ENCODE measurements at places on chromosomes 5 and 9.
A peak's percentile ranks its signal among the peaks of the same experiment; 100 is the strongest.

GRCh38 chr9:98236901-98237487 is 18.5 kb downstream of the TBC1D2 start:
- no peak for DNase-seq

- DNase-seq, result no peak
Observed at GRCh38 chr5:123093601-123094236, 4.7 kb downstream of the PRDM6 start.

GRCh38 chr5:113178073-113178779 is 201.6 kb downstream of the DCP2 start:
- DNase-seq, result no peak

GRCh38 chr5:127088251-127088650 is 14.9 kb upstream of the C5orf63 start:
- no peak for DNase-seq

DNA sequence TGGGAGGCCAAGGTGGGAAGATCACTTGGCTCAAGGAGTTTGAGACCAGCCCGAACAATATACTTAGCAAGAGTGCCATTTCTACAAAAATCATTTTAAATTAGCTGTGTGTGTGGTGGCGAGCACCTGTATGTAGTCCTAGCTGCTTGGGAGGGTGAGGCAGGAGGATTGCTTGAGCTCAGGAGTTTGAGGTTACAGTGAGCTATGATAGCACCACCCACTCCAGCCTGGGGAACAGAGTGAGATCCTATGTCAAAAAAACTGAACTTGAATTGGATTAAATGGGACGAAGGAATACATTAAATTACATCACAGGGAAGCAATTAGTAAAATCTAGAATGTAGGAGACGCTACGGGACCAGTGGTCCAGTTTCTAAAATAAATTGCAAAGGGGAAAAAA is 6.4 kb upstream of the ETF1 start:
- DNase-seq, result no peak

GRCh38 chr5:58240322-58240721 is 219.6 kb downstream of the PLK2 start:
- no peak for DNase-seq

DNA sequence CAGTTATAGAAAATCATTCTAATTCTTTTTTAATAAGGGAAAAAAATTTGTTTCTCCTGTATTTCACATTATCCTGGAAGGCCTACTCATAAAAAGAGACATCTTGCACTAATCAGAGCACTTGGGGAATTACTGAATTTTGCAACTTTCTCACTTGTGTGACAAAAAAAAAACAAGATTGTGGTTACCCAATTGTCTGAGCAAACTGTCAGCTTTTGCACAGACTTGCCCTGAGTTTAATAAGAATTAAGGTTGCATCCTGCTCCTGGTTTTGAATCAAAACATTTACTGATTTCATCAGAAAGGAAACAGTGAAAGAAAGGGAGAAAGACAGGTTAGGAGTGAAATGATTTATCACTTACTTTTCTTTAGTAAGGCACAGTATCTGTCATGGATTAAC is 10.6 kb upstream of the SH3RF2 start:
- DNase-seq, result no peak

DNA sequence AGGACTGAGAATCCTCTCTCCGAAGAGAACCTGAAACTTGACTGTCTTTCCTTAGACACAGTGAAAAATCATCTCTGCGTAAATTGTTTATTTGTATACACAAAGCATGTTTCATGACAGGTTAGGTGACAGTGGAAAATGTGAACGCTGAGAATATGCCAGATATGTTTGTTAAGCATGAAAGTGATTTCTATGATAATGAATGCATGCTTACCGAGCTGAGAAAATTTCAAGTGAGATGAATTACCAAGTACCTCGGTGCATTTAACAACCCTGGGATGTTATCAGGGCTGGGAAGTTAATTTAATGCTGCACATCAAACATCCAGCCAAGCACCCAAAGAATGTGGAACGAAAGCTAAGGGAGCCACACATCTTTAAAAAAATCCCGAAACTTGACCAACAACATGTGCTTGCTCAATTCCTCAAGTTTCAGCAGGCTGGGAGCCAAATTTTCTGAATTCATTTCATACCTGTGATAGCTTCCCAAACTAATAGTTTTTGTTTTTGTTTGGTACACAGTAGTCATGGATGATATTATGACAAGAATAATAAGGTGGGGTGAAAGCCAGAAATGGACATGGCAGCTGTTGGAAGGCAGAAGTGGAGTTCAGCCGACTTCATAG is 336.9 kb downstream of the ARHGEF28 start:
- DNase-seq, result no peak

- DNase-seq, result no peak
Observed at GRCh38 chr5:106127341-106127781, 1543.4 kb downstream of the EFNA5 start.

- DNase-seq, result no peak
Observed at GRCh38 chr9:89422151-89422975, 75.5 kb downstream of the SEMA4D start.

- DNase-seq, result no peak
Observed at GRCh38 chr9:126745574-126746411, 59.0 kb upstream of the ZBTB43 start.

- peak; percentile 76 for DNase-seq
Observed at GRCh38 chr5:168528521-168529373, at the start of gene FBLL1. Gene FBLL1 (plus strand): TSS chr5:168529305. CDS start chr5:168529505, 200 bp downstream.

GRCh38 chr5:141507387-141508091 is 18.7 kb downstream of the PCDHGC5 start:
- DNase-seq, result no peak

- DNase-seq, result no peak
Observed at GRCh38 chr5:137336161-137336560, 163.0 kb downstream of the SPOCK1 start.

- DNase-seq, result no peak
Observed at GRCh38 chr9:109017061-109017460, 3.8 kb upstream of the CTNNAL1 start.

DNA sequence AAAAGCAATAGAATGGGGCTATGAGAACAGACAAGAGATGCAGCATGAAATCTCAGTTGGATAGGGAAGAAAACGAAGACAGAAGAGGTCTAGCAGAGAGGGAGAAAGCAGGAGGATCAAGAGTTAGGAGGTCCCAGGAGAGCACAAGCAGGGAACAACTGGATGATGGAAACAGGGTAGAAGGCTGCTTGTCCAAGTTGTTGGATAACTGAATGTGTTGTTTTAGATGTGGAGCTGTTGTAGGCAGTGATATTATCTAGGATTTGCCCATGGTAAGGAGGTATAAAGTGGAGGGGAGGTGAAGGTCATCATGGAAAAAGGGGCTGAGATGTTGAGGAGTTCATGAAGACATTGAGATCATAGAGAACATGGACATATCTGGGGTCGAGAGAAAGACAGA is 12.4 kb upstream of the RHOBTB3 start:
- no peak for DNase-seq

- no peak for DNase-seq
Observed at GRCh38 chr5:31993165-31993961, 180.8 kb downstream of the GOLPH3 start.

DNA sequence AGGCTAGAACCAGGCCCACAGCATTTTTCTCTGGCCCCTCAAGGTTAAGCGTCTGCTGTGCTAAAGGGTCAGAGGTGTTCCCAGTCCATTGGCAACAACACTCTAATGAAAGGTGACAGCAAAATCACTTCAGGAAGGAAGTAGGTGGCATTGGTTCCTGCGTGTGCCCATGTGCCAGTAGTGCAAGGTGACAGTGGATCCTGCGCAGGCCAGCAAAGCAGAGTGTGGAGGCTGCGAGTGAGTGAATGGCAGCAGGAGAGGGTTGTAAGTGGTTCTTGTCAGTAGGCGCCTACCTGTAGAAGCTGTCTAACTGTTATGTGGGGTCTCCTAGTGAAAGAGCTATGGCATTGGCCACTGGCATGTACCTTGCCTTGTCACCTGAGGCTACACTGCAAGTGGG is 898.2 kb upstream of the TYRP1 start:
- no peak for DNase-seq

- no peak for DNase-seq
Observed at GRCh38 chr9:87527211-87527916, 29.7 kb downstream of the DAPK1 start.

- DNase-seq, result no peak
Observed at GRCh38 chr9:78857373-78858225, 560.7 kb downstream of the PSAT1 start.

DNA sequence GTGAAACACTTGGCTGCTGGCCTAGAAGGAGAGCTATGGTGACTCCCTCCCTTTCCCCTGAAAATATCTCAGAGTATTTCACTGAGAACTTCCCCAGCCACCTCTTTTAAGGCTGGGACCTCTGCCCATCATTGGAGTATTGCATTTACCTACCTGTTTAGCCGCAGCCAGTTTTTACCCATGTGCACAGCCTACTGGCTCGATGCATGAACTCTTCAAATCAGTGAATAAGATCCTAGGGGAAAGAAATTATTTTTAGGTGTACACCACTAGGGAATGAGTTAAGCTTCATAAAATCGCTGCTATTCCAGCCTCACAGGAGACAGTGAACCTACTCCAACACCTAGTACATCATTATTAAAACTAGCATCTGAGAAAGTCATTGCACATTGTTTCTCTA is 16.8 kb upstream of the FAM174A start:
- no peak for DNase-seq

- DNase-seq, result no peak
Observed at GRCh38 chr5:94283093-94283492, 335.3 kb downstream of the KIAA0825 start.

- DNase-seq, result no peak
Observed at GRCh38 chr9:86175743-86176456, 76.5 kb upstream of the GOLM1 start.

DNA sequence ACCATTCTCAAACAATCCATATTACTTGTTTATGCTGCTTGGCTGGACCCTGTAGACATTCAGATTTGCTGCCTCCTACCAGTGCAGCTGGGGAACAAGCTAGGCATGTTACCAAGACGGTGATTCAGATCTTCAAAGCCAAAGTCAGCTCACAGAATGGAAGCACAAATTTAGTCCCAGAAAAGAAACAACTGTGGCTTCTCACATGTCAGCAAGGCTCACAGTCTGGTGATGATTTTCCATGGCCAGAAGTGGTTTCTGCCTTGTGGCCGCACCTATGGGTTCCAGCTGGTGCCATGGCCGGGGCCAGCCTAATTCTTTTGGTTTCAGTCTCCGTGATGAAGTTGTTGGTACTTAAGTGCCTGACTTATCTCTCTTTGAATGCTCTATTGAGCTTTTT is 182.2 kb downstream of the TMC1 start:
- no peak for DNase-seq

DNA sequence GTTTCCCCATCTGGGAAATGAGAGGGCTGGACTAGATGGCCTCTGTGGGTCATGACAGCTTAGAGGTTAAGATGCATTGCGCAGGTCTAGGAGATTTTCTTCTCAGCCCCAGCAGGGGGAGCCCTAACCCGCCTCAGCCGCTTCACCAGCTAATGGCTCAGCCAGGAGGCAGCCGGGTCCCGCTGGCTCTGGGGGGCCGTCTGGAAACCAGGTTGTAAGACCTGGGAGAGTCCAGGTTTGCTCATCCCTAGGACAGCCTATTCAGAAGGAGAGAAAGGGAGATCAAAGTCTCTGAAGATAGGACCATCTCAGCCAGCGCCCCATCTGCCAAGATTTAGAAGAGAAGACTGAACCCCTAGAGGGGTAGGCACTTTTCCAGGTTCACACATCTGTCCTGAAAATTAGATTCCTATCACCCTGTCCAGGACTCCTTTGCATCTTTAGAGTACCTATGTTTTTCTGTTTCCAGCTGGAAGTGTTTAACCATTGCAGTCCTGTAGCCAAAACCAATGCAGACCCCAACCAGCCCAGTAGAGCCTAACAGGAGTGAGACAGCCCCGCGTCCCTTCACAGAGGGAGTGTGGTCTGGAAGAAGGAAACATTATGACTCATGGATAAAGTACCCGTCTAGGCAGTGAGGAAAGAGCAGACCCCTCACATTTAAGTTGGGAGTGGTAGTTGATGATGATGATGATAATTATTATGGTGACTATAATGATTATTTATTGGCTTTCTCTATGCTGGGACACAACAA is 27.5 kb downstream of the SPARC start:
- peak; percentile 46 for DNase-seq

GRCh38 chr5:50888751-50889150 is 222.3 kb downstream of the PARP8 start:
- no peak for DNase-seq

DNA sequence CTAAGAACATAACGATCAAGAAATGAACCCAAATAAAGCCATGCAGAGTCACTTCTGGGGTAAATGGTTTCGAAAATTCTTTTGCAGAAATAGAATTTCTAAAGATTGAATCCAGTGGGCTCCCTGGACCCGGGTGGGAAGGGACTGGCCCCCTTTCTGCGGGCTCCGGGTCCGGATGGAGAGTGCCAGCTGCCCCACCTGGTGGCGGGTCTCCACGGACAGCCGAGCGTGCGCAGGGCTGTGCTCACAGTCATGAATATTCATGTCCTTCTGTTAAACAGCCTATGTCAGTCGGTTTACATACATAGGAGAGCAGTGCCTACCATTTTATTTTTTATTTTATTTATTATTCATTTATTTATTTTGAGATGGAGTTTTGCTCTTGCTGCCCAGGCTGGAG is 4.7 kb upstream of the PPP1R26 start:
- DNase-seq, result peak; percentile 75

DNA sequence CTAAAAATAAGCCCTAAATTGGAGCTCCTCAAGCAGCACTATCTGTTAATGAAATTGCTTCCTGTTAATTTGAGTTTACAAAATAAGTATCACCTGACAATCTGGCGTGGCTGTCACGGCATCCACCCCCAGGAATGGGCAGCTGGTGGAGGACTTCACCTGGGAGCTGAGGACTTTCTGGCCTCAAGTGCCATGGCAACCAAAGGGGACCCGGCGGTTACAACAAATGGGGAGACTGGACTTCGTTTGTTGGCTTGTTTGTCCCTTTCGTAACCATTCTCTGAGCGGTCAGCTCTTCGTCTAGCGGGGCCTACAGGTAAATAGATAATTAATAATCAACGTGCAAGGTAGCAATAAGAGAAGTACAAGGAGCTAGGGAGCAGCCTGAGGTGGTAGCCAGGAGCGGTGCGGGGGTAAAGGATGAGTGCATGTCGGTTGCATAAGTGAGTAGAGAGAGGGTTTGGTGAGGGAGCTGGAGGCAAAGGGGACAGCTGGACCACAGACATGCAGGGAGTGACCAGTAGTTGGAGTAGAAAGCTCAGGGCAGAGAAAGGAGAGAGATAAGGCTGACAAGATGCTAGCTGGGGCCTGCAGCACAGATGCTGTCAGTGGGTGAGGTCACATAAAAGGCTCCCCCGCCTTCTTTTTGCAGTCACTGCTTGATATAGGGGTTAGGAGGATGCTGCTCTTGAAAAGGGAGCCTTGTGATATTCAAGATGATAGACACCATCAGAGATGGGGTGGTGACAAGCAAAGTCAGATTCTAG is 62.5 kb downstream of the HSPA4 start:
- DNase-seq, result no peak

Measured in D721Med (cell line).